Stimulated activated CD8-positive, alpha-beta memory T cell treated with anti-CD3 and anti-CD28 coated beads, Interleukin-2, amount 100 ng/mL, for 48 hours (primary cell): ENCODE measurements at places on chromosomes 12 and 14.

GRCh38 chr12:125267114-125267513 lies 201.9 kb downstream of the AACS start:
- DNase-seq, result no peak

GRCh38 chr12:6647083-6647604 lies at the start of gene ACRBP:
TSS of gene ACRBP (minus strand) at chr12:6647432. CDS start at chr12:6647366, 66 bp downstream.
- DNase-seq, result no peak

GRCh38 chr12:84361651-84362551 lies 550.7 kb downstream of the SLC6A15 start:
- no peak for DNase-seq

- DNase-seq, result no peak
Measured at GRCh38 chr12:46186088-46186487, 82.8 kb downstream of the SLC38A1 start.

DNA sequence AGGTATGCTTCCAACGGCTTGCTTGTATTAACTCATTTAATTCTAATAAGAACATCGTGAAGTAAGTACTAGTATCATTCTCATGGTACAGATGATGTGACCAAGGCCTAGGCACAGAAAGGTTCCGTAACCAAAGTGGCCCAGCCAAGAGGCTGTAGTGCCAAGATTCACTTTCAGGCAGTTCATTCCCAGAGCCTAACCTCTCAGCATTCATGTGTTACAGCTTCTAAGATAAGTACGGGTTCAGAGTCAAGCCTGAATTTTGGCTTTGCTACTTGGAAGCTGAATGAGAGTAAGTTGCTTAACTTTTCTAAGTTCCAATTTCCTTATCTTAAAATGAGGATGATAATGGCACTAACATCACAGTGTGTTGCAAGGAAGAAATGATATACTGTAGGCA lies 379.9 kb downstream of the AEBP2 start:
- DNase-seq, result no peak

DNA sequence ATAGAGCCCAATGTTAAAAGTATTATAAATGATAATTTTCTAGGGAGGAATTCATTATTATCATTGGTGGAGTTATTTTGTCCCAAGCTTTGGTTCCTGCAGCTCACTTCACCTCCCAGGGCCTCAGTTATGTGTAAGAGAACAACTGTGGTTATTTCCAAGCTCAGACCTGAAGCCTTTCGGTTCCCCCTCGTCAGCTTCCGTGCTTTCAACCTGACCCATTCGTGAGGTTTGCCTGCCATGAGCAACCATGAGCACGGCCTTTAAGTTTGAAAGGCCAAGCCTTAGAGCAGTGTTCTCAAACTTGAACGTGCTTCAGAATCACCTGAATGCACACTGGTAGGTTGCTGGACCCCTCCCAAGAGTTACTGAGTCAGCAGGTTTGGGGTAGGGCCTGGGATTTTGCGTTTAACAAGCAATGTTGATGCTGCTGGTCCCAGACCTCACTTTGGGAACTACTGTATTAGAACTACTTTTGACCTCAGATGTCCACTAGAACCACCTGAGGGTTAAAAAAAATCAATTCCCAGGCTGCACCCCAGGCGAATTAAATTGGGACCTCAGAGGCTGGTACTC lies 133.0 kb upstream of the PRMT8 start:
- DNase-seq, result no peak

DNA sequence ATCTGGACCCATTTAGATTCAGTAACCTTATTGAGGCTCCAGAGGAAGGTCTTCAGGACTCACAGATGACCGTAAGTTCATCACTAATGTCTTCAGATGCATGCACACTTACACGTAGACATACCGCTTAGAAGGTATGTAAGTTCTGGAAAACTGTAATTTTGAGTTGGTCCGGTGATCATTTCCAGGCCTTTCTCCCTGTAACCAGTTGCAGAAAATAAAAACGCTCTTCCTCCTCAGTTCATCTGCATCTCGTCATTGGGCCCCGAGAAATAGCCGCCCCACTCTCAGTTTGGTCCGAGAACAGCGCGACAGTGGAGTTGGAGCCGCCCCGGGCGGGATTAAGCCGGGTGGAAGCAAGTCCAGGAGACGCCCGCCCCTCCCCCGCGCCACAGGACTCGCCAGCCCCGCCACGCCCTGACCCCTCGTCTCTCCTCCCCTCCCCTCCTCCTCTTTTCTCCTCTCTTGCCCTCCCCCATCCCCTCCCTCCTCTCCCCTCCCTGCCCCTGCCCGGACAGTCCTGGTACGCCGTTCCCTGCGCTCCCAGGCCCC lies 83.7 kb downstream of the TNFAIP2 start:
- DNase-seq, result no peak

GRCh38 chr14:74555476-74556050 lies 56.5 kb downstream of the LTBP2 start:
- DNase-seq, result no peak

DNA sequence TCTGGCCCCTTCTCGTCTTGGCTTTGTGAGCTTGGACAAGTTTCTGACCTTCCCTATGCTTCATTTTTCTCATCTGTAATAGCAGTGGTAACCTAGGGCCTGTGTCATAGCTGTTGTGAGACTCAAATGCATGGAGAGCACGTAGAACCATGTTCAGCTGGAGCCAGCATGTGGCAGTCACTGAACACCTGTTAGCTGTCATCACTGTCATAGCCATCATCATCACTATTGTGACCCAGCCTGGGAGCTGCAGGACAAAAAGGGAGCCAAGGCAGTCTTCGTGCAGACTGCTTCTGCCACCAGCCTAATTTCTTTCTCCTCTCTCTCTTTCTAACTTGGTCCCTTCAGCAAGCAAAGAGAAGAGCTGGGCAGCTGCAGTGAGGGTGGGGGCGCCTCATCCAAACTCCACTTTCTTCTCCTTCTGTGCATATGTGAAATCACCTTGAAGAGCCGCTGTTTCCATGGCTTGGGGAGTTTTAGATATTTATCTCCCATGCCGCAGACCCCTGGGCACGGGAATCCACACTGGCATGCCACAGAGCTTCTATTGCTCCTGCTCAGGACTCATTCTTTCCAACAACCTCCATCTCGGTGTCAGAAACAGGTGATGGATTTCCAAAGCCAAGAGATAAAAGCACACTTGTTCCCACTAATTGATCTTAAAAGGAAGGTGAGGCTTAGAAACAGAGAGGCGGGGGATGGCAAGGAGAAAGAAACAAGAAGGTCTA lies 87.0 kb downstream of the SRRM4 start:
- no peak for DNase-seq

DNA sequence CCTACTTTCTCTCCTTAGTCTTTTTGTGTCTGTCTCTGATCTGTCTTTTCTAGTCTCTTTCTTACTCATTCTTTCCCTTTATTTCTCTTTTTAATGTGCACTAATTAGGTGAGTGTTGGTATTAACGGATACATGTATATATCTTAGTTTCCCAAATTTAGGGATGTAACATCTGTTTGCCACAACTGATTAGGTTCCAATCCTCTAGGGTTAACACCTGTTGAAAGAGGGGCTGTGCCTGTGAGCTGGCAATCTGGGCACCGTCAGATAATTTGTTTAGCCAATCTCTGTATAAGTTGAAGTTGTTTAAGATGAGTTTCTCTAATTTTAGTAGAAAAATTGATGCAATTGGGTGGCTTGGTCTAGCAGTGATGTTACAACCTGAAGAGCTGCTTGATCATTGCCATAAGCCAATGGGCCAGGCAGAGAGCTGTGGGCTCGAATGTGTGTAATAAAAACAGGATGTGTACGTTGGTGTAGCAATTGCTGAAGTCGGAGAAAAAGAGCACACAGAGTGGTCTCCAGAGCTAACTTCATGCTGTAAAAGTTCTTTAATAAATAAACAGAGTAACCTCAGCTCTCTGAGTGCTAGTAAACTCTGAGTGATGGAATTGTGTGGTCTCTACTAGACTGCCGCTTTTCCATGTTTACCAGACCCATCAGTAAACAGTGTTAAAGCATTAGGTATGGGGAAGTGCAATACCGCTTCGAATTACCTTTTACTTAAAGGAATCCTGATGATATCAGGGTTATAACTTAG lies 18.3 kb upstream of the LYZ start:
- no peak for DNase-seq
